ENCODE measurements at places on chromosomes 3 and 15.

- no peak for DNase-seq
Observed at GRCh38 chr3:23987356-23987755, 42.3 kb downstream of the NR1D2 start.

GRCh38 chr3:69433121-69433968, 47.5 kb upstream of the FRMD4B start:
- DNase-seq, result no peak

DNA sequence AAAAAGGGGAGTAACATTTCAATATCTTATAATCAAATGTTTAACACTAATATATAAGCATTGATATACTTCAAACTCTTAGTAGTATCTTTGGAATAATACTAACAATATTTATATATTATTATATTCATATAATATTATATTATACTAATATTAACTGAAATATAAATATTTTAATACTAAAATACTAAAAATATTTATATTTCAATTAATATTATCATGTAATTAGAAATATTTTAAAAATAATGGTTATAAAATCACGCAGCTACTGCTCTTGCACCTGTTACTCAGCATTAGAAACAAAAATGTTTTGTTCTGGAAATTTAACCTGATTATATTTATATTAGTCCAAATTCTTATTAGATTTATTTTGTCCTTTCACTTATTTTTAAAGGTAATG, 12.6 kb upstream of the ATP8B4 start:
- no peak for DNase-seq

- no peak for DNase-seq
Observed at GRCh38 chr3:169449012-169449411, 214.5 kb downstream of the MECOM start.

- peak; percentile 80 for DNase-seq
Observed at GRCh38 chr3:125003369-125003853, 52.4 kb downstream of the HEG1 start.

GRCh38 chr3:109098079-109098644, 19.8 kb downstream of the MORC1 start:
- DNase-seq, result no peak

GRCh38 chr3:25119682-25120081, 308.4 kb upstream of the RARB start:
- DNase-seq, result no peak

DNA sequence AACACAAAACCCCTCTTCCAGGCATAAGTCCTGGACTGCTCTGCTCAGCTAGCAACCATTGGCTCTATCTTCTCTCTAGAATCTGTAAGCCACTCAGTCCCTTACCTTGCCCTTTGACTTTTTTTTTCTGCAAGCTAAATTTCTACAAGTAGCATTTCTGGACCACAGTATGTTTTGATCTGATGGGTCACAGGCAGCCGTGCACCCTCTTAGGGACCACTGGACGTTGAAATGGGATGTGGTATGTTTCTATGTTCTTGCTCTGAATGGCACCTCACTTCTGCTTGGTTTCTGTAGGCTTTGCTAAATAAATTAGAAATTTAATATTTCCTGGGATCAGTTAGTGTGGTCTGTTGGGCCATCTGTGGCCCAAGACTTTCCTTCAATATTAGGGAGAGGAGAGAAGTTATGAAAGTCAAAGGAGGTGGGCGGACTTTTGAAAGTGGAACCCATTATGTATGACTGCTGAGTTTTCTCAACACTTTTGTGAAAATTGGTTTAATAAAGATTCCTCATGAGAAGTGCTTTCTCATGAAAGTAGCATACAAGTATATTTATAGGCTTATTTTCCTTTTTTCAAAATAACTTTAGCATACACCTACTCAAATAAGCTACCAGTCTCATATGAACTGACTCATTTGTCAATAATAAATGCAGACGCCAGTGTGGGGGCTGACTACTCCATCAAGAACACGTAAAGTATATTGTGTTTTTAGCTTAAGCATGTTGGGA, 18.4 kb upstream of the TIPARP start:
- no peak for DNase-seq

DNA sequence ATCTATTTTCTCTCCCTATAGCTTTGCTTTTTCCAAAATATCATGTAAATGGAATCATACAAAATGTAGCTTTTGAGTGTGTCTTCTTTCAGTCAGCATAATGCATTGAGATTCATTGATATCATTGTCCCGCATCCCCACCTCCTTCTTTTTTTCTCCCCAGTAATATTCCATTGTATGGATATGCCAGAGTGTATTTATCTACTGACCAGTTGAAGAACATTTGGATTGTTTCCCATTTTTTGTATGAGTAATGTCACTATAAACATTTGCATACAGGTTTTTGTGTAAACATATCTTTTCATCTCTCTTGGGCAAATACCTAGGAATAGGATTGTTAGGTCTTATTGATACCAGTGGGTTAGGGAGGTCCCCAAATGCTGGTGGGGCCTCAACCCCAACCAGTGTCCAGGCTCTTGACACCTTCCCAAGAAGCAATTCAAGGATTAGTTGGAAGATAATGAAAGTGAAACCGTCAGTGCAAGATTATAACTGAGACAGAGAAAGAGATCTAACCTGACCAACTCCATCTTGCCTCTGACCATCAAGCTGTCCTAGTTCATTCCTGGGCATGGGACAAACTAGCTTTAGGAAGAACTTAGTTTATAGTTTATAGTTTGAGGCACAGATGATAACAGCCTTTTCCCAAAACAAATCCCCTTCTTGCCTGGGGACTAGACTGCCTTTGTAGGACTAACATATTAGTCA, 7.4 kb upstream of the SLC33A1 start:
- DNase-seq, result no peak

GRCh38 chr3:53820756-53821580, 25.3 kb downstream of the CHDH start:
- DNase-seq, result no peak

- DNase-seq, result no peak
Observed at GRCh38 chr15:82843566-82843965, 34.1 kb downstream of the WHAMM start.

GRCh38 chr3:28912120-28912885, 368.6 kb upstream of the RBMS3 start:
- no peak for DNase-seq

- no peak for DNase-seq
Observed at GRCh38 chr3:113222451-113223086, 11.2 kb downstream of the BOC start.

GRCh38 chr3:10822055-10822454, 6.0 kb downstream of the SLC6A11 start:
- DNase-seq, result no peak

DNA sequence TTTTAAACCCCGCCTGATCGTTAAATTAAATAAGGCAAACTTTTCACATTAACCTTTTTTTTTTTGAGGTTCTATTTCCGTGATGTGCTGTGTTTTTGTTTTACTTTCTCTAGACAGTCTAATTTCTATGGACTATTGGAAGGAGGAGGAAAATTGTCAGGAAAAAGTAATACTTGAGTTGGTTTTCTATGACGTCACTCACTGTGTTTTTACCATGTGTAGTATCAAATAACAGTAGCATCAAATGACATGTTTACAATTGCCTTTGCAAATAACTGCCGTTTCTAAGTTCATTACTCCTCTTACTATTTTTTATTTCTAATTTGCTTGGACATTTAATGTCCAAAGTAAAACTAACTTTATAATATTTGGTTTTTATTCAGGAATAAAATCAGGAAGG, 32.3 kb downstream of the MYO1E start:
- peak; percentile 46 for DNase-seq

GRCh38 chr3:236881-237280, 40.3 kb downstream of the CHL1 start:
- DNase-seq, result no peak

GRCh38 chr3:53230041-53230621, 25.7 kb downstream of the TKT start:
- no peak for DNase-seq

DNA sequence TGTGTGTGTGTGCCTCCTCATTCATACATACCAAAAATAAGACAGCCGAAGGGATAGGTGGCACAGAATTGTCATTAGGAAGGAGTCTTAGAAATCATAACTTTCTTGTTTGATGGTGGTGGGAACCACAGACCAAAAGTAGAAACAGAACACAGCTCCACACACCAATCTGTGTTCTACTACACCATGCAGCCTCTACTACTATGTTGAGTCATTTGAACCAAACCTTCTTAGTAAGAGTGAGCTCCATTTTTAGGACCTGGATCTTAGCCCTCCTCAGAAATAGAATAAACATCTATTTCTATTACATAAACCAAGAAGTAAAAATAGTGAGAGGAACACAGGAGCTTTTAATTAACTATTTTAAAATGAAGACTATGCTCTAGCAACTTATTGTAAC, 27.9 kb upstream of the PLCH1 start:
- no peak for DNase-seq

GRCh38 chr15:45023659-45024225, 747 bp downstream of the SORD start:
- DNase-seq, result peak; percentile 41

DNA sequence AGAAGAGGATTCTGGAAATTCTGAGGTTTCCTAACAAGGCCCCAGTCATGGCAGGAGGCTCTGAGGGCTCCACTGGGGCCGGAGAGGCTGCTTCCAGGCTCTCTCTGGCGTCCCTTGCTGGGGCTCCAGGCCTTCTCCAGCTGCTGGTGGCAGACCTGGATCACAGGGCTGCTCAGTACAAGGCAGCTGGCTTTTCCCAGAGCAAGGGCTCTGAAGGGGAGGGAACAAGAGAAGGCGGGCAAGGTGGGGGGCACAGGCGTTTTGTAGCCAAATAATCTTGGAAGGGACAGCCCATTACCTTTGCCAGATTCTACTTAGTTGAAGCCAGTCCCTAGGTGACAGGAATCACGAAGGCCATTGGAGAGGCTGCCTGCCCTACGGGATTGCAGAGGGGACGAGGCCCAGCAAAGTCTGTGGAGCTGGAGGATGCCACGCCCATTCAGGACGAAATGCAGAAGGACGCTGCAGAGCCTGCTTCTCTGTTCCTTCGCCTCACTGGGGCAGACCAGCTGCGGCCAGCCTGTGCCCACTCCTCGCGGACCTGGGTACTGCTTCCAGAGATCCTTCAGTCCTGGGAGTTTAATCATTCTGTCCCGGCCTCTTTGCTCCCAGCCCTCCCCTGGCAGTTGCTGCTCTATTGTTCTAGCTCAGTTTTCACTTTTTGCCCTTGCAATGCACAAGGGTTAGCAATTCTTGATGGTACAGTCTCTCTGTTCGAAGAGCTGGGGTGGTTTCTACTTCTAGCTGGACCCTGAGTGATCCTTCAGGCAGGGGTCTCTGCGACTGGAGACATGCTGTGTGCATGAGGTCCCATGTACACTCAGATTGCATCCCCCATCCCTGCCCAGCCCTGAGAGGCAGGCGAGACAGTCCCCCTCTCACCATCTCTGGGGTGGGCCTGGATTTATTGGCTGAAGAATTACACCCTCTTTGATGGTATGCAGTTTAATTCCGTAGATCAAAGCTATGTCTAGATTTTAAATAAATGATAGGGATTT, 149.3 kb upstream of the MEF2A start:
- no peak for DNase-seq

- DNase-seq, result no peak
Observed at GRCh38 chr3:17772556-17772955, 30.1 kb upstream of the TBC1D5 start.

DNA sequence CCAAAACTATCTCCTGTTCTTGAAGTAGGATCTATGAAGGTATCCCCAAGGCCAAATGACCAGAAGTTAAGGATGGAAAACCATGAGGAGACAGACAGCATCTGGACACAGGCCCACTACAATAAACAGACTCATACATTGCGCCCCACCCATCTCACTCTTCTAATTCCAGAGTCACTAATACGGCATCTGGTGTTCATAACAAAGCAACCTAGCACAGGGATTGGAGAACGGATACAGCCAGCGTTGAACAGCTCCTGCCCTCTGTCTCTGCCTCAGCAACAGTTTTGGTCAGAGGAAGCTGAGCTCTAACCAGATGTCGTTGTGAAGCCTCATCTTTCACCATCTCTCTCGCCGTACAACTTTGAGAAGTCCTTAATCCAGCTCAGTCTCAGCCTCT, 44.5 kb upstream of the CCDC80 start:
- peak; percentile 97 for DNase-seq

DNA sequence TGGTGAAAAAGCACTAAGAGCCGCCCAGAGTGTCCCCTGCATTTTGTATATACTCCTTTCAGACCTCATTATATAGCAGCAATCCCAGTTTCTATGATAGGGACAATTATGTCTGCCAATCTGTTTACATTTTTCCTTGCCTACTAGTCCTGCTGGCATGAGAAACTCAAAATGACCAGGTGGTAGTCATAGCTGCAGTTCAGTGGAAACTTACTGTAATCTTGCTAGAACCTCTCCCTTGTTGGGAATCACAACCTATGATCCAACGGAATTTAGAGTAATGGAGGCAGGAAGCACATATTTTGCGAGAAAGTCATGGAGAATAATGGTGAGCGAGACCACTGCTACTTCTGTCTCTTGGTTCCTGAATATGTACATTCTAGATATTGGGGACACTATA, 28.6 kb upstream of the MINAR1 start:
- DNase-seq, result no peak

- DNase-seq, result no peak
Observed at GRCh38 chr3:37954881-37955280, 35.7 kb upstream of the VILL start.

DNA sequence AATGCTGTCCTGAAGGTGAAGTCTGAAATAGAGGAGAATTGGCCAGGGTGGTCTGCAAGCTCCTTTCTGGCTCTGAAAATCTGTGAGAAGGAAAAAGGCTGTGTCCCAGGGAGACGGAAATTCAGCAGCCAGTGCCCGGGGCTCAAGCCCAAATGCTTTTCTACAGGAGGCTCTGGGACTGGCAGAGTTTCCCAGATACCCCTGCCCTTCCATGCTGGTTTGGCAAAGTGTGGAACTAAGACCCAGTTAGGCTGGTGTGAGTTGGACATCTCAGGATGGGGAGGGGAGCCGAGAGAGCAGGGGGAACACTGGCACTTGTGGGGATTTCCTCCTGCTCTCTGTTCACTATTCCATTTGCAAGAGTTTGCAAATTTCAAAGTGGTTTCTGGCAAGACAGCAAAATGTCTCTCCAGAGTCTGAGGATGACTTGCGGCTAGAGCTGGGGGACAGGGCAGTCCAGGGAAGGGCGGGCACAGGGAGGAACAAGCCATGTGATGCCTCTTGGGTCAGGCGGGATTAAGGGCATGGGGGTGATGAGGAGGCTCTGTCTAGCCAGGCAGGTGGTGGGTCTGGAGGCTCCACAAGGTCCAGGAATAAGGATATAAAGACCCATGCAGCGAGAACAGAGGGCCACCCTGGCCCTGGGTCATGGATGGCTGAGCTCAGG, 152.3 kb downstream of the RAB11A start:
- DNase-seq, result no peak

- DNase-seq, result peak; percentile 42
Observed at GRCh38 chr3:47022641-47023071, 43.2 kb downstream of the NBEAL2 start.

DNA sequence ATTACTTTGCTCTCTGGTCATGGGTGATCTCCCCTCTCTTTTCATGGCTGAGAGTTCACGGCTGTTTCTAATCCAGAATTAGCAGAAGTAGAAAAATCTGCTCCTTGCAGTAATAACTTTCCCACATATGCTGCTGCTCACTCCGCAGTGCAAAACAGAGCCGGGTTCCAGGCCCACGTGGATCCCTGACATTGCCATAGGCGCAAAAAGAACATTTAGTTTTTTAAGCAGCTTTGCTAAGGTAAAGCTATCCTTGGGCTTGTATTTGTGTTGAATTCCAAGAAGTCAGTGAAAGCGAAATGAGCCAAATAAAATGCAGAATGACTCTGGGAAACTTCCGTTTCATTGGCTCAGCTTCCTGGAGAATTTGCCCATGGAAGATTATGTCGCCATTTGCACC, 633.7 kb upstream of the SUCLG2 start:
- no peak for DNase-seq
